Hematopoietic multipotent progenitor cell treated with erythropoietin and hydrocortisone succinate and interleukin-3 and kit ligand, for 15 days (in vitro differentiated cells): ENCODE measurements at places on chromosomes 5 and 9.

DNA sequence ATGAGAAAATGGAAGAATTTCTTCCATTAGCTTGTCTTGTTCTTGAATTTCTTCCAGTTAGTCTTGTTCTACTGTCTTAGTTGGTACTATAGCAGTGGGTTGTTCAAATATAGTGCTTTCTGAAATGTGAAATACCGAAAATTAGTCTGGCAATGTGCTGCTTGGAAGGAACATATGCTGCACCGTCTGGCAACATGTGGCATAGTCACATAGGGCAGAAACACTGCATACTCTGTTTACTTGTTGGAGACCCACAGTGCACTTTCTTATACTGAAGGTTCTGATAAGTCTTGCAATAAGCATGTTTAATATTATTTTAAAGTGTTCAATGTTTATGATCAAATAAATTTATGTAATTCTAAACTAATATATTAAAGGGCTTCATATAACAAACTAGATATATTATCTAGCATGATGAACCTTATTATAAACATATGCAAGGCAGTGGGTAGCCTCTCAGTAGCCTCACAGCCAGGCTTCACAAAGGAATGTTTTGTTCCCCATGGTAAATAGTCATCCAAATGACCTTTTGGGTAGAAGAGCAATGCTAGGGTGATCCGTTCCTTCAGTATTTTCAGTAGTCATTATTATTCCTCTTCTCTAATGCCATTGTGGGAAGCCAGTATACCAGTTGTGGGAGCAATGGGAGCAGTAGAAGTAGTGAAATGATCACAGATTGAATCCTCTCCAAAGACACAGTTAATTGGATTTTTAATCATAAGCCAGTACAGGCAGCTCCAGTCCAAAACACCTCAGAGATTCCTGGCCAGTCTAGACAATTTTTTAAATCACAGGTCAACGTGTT lies 1106.7 kb downstream of the DTWD2 start:
- no peak for DNase-seq

GRCh38 chr5:168314735-168315411 lies 23.4 kb downstream of the WWC1 start:
- no peak for DNase-seq

- no peak for DNase-seq
Measured at GRCh38 chr9:33506626-33507370, 17.3 kb upstream of the ANKRD18B start.

DNA sequence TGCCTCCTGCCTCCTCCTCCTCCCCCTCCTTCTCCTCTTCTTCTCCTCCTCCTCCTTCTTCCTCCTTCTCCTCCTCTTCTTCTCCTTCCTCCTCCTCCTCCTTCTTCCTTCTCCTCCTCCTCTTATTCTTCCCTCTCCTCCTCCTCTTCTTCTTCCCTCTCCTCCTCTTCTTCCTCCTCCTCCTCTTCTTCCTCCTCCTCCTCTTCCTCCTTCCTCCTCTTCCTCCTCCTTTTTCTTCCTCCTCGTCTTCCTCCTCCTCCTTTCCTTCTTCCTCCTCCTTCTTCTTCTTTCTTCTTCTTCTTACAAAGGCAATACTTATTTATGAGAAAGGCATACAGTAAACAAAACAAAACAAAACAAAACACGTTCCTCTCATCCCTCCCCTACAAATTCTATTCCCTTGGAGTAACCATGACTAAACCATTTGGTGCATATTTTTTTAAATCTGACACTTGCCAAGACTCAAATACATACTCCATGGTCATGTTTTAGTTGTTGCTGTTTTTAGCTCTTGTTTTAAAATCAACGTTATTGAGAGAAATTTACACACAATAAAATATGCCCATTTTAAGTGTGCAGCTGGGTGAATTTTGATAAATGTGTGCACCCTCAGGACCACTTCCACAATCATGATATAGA lies 135.6 kb downstream of the FOXD1 start:
- no peak for DNase-seq

- DNase-seq: no peak
Measured at GRCh38 chr5:155023320-155023719, 9.8 kb downstream of the KIF4B start.

- no peak for DNase-seq
Measured at GRCh38 chr9:35882996-35883395, 12.8 kb upstream of the OR13J1 start.

- no peak for DNase-seq
Measured at GRCh38 chr9:137237759-137238726, 3.0 kb upstream of the TUBB4B start.

- DNase-seq: no peak
Measured at GRCh38 chr9:93810028-93810971, 144.9 kb downstream of the BARX1 start.

- DNase-seq: no peak
Measured at GRCh38 chr9:113957821-113958341, 81.8 kb downstream of the ZNF618 start.

DNA sequence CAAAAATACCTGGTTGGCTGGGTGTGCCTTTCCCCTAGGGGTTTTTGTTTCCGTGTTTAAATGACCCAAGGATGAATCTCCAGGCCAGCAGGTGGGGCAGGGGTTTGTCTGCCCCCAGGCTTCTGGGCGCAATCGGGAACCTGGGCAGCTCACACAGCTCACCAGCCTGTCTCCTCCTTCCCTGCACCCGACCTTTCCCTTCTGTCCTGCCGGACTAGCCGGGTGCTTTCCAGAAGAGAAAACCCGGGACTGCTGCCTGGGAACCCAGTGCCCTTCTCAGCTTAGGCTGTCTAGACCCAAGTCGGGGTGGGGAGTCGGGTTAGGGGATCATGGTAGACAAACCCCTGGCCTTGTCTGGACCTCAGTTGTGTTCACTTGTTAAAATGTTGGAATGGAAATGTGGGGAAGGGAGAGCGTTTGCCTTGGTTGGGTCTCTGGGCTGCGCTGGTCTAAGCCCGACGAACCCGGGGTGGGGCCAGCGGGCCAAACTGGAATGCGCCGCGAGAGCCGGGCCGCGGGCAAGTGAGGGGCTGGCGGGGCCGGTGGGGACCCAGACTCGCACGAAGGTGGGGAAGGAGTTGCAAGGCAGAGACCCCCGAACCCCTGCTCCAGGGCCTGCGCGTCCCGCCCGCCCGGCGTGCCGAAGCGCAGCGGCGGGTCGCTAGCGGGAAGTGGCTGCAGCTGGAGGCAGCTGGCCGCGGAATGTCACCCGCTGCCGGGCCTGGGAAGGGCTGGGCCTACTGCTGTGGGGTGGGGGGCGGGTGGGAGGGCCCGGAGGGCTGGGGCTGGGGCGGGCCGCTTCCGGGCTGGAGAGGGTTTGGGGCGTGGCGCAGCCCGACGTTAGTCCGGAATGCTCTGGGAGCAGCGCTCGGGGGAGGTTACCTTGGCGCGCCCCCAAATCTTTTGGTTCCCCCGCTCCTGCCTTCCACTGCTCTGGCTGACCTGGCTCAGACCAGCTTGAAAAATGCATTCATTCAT lies 84.6 kb downstream of the DAB2IP start:
- no peak for DNase-seq

- DNase-seq: no peak
Measured at GRCh38 chr5:53091289-53091688, 18.3 kb downstream of the MOCS2 start.

- DNase-seq: no peak
Measured at GRCh38 chr5:113102121-113102531, 125.5 kb downstream of the DCP2 start.

- DNase-seq: peak; percentile 8
Measured at GRCh38 chr9:124660341-124660801, 110.7 kb downstream of the NR6A1 start.

DNA sequence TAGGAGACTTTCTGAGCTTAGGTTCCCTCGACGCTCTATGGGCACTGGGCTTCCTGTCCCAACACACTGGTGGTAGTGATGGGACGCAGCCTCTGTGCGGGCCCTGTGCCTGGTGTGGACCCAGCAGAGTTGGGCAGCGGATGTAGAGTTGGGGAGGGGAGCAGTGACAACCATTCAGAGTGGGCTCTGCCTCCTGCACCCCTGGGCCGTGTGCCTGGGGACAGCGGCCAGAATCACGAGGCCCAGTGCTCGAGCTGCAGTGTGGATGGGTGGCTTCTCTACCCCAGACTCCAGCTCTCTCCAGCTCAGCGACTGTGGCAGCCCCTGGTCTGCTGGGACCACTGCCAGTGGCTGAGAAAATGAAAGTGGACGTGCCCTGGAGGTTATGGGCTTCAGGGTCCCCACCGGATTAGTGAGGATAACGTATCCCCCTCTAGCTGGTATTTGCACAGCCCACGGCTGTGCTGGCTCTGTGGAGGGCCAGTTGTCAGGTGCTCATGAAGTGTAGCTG lies 18.6 kb downstream of the RXRA start:
- DNase-seq: no peak

DNA sequence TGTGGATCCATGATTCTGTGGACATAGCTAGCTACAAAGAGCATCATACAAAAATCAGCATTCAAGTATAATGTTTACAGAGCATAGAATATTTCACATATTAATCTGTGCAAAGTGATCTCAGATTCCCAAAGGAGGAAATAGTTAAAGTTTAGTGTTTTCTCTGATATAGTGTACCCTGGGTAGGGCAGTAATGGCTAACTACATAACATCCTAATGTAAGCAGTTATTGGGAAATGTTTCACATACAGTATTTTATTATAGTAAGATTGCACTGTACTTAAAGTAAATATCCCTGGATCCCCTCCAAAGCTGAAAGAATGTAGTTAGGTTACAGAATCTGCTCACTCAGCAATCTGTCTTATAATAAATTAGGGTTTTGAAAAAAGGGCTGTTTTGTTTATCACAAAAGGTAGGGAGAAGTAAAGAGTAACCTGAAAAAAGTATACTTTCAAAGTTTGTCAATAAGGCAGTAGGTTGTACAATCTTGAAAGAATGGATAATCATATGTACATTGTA lies 52.5 kb upstream of the SMARCA2 start:
- no peak for DNase-seq
